ENCODE measurements at places on chromosomes 5 and 9.
A peak's percentile ranks its signal among the peaks of the same experiment; 100 is the strongest.

DNA sequence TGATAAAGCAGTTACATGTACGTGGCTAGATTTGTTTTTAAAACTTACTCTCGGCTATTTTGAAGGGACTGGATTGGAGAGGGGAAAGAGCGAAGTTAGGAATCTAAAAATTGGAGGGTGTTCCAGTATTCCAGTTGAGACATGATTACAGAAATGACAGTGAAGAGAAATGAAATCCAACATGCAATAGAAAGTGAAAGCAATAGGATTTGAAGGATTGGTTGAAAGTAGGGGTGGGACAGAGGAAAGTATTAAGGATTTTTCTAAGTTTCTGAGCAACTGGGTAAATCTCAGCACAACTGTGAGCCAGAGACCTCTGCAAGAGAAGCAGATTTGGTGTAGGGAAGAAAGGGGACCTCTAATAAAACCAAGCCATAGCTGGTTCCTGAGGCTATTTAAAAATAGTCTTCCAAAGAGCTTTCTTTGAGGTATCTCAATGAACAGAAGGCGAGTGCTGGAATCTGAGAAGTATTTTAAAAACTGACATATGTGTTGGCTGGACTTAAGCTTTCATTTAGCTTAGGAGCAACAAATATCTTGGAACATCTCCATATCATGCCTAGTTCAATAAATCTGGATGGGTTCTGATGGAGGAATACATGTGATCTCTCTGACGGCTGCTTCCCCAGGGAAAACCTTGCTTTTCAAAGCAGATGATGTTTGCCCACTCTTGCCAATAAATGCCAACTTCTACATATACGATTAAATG, 110.4 kb upstream of the IFNK start:
- no peak for DNase-seq

DNA sequence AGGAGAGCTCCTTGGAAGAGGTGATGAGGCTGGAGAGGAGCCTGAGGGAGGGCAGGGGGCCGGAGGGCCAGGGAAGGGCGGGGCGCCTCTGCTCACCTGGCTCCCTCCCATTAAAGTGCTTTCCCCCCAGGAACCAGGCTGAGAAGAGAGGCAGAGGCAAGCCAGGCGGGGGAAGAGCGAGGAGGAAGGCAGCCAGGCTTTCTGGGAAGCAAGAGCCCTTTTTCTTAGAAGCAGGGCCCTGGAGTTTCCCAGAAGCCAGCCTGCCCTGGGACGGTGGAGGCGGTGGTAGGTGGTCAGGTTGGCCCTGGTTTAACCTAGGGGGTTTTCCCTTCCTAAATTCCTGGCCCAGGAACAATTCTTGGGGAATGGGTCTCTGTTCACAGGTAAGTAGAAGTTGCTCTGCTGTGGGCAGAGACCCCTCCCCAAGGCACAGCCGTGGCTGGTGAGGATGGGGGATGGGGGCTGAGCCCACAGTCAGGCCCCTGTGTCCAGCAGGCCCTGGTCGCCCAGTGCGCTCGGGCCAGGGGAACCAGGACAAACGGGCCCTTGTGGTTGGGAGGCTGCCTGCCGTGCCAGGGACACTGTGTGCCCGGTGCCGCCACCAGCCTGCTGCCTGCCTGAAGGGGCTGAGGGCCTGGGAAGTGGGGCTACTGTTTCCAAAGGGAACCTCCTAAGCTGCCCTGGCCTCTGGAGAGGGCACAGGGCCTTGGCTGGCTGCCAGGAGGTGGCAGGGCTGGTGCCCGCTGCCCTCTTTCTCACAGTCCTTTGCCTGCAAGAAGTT, 16.6 kb upstream of the RALGDS start:
- peak; percentile 76 for DNase-seq

DNA sequence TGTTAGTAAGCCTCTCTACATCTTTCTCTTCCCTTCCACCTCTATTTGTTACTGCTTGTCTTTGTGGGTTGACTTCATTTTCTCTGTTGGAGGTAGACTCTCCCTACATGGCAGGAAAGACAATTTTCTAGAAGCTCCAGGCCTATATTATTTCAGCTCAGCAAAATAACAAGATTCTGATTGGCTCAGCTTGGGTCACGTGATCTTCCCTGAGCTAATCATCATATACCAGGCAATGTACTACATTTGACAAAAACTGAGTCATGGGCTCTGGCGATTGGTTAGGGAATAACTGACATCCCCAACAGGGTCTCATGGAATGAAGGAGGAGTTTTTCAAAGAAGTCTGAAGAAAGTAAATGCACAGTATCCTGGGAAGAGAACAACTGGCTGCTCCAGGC, 65.6 kb upstream of the NR3C1 start:
- no peak for DNase-seq

- no peak for DNase-seq
These were observed 268.1 kb downstream of the FSTL4 start for GRCh38 chr5:133344266-133344665.

DNA sequence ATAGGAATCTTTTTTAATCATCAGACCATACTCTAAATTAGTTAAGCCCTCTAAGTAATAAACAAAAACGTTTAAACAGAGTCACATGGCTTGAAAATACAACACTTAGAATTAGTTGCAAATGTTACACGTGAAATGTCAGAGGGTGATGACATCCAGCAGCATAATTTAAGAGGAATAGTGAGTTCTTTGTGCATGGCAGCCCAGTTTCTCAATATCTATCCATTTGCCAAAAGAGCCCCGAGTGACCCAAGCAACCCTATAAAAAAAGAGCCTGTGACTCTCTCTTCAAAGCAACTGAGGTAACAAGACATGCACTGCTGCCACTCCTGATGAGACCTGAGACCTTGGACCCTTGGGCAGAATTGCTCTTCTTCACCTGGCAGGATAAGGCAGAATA, 96.9 kb upstream of the RASA1 start:
- DNase-seq = no peak

DNA sequence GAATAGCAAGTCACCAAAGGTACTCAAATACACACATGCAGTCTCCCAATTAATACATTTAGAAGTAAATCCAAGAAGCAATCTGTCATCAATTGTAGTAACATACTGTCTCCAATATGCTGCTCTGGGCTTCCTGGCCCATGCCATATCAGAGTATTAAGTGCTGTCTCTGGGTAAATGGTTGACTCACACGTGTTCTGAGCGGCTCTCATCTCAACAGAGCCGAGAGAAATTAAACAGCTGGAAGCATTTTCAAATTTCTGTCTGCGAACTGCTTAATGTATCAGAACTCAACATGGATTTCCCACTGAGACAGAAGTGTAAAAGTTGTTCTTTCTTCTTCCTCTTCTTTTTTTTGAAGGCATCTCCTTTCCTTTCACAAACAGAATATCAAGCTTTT, 247.3 kb upstream of the TAS2R1 start:
- DNase-seq = no peak

DNA sequence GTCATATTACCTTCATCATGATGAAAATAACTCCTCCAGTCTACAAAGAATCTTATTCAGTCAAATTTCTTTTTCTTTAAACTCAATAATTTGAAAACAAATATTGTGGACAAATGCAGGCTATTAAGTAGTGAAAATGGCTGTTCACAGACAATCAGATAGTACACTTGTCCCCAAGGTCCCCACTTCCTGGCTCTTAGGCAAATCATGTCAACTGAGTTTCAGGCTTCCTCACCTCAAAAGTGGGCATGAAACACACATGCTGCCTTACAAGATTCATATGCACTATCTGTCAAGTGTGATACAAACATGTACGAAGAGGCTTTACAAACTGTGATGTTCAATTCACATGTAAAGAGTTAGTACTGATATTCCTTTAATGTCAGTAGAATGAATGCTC, 385.2 kb upstream of the SEMA6A start:
- DNase-seq = no peak

DNA sequence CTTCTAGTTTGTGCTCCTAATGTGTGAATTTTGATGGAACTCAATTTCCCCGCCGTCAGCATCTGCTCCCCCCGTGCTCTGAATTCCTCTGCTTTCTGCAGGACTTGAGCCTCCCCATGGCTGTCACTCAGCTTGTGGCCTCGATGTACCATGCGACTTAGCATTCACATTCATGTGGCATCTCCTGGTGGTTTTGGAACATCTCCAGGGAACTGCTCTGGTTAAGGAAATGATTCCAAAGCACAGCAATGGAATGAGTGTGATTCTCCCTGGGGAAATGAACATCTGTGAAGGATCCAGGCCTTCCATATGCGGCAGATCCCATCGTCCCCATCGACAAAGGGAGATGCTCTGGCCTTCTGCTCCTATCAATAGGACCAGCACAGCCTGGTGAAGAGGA, 119.0 kb downstream of the ENTREP1 start:
- no peak for DNase-seq

GRCh38 chr9:87751868-87752267, 25.9 kb downstream of the CTSL start:
- no peak for DNase-seq

GRCh38 chr9:84875193-84875592, 205.7 kb downstream of the NTRK2 start:
- DNase-seq = no peak

DNA sequence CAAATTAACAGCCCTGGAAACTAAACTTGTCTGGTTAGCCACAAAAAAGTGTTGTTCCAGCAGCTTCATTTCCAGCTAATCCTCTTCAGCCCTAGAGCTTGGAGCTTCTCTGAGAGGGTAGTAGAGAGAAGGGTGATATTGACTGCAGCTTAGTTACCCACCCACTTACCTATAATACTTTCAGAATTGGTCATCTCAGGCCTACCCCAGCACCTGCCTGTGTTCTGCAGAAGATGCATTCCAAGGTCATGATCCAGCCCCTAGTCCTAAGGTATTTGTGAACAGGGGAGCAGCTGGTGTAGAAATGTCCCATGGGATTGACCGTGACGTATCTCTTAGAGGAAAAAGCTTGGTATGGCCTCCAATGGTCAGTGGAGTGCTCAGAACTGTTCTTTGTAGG, 289.0 kb downstream of the NR3C1 start:
- DNase-seq = no peak

DNA sequence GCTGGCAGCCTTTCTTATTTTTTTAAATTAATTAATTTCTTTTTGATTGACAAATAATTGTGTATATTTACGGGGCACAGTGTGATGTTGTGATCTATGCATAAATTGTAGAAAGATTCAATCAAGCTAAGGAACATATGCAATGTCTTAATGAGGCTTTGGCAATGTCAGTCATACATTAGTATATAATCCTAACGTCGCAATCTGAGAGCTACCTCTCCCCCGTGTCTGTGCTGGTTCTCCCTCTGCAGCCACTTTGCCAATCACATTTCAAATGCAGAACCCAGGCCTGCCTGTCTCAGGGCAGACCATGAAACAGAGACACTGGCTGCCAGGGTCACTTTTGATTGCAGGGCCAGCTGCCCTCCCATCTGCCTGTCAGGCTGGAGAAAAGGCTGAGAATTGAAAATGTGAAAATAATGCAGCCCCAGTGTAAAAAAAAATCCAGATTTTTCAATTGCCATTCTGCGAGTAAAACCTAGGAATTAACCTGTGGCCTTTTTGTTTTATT, 56.3 kb downstream of the SLC24A2 start:
- DNase-seq = no peak

Data from CD4-positive, alpha-beta T cell treated with Interleukin-2 at 100 ng/mL for 4 hours (primary cell).